ENCODE measurements at places on chromosomes 7 and 10.

- DNase-seq, result no peak
These were observed 711.3 kb downstream of the GRM8 start for GRCh38 chr7:126541406-126541805.

GRCh38 chr7:115548756-115549155, 481.8 kb downstream of the TFEC start:
- no peak for DNase-seq

DNA sequence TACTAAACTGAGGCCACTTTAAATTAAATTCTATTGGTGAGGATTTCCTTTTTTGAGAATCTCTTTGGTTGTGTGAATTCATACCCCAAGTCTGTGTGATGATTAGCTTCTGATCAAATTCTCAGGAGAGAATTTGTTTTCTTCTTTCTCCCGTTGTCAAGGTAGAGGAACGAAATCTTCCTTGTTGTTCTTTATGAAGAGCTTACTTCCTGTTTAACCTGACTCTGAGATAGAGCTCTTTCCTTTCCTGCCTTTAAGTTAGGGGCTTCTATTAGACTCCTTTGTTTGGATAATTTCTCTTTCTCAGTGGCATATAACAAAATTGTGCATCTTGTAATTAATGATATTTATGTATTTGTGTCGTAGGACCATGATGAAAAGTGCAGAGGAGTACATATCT, 572.1 kb downstream of the REEP3 start:
- no peak for DNase-seq

GRCh38 chr7:115526278-115526677, 504.3 kb downstream of the TFEC start:
- DNase-seq, result no peak

DNA sequence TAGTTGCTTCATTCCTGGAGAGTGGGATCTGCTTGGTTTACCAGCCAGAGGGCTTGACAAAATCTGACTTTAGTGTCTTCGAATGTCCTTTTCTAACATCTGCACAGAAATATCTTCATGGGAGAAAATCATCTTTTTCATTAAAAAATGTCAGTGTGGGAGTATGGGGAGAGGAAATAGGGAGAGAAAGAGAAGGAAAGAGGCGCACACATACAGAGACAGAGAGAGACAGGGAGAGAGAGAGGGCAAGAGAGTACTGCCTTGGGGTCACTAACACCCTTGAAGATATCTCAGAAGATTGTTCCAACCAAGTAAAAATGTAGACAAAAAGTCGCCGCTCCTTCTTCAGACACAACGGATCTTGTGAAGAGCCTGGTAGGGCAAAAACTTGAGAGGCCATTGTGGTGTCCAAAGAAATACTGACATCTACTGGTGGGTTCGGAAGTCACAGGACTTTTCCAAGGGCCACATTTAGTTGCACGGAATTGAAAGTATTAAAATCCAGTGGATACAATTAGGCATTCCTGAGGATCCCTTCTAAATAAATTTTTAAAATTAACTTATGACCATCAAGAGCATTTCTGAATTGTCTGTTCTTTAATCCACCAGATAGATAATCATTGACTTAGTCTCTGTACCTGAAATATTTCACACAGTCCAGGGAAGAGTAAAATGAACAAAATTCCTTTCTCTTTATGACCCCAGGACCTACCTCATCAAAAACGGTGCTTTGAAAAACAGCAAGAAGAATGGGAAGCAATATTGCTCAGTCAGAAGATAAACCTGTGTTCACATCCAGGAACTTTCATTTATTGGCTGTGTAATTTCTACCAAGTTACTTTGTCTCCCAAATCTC, 29.7 kb downstream of the VIM start:
- peak; percentile 5 for DNase-seq

DNA sequence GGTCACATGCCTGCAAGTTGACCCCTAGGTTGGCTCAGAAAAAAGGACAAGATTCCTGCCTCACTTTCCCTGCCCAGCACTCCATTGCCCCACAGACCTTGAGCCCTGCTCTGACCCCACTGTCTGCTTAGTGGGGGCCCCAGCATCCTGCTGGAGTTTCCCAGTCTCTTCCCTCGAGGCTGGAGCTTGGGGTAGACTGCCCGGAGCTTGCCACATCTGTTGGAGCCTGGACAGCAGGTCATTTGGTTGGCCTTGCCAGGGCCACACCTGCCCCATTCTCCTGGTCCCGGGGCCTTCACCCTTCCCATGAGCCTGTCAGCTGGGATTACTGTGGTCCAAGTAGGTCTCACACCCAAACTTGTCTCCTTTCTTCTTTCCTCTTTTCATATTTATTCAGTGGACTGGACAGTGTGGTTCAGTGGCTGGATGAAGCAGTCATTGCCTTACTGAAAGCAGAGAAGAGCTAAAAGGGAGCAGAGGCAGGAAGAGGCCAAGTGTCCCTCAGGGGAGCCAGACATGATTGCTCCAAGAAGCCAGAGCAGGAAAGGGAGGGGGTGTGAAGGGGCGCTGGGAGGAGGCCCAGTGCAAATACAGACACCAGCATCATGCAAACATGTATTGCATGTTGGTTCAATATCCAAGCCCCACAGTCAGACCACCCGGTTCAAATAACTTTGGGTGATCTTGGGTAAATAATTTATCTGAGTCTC, 56.2 kb upstream of the CACUL1 start:
- DNase-seq, result no peak

GRCh38 chr7:150610233-150610632, 22.0 kb downstream of the GIMAP6 start:
- DNase-seq, result no peak

- no peak for DNase-seq
These were observed 51.3 kb downstream of the PWWP2B start for GRCh38 chr10:132448248-132448731.

DNA sequence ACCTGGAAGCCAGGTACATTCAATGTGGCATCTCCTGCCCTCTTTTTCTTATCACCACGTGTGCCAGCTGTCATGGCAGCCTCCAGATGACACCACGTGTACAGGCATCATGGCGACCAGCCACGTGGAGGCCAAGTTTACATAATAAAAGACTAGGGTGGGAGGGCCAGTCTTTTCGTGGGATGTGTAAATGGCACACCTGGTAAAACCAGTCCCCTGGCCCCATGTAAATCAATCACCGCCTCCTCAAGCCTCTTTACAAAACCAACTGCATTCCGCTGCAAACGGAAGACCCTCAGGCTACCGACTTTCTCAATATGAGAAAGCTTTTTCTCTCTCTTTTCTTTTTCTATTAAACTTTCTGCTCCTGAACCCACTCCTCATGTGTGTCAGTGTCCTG, 65.1 kb upstream of the PHF14 start:
- DNase-seq, result no peak

DNA sequence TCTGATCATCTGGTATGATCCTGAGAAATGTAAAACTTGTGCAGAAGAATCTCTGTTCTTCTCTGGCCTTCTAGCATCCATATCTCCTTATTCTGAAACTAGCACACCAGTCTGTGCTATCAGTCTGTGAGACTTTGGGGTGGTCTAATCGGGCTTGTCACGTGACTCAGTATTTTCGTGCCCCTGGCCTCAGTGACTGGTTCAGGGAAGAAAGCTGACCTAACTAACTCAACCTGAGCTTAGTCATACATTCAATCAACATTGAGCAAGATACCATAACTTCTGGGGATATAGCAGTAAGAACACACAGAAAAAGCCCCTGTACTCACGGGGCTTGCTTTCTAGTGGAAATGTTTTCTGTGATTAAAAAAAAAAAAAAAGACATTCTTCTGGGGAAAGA, 109.3 kb downstream of the DKK1 start:
- DNase-seq, result no peak

DNA sequence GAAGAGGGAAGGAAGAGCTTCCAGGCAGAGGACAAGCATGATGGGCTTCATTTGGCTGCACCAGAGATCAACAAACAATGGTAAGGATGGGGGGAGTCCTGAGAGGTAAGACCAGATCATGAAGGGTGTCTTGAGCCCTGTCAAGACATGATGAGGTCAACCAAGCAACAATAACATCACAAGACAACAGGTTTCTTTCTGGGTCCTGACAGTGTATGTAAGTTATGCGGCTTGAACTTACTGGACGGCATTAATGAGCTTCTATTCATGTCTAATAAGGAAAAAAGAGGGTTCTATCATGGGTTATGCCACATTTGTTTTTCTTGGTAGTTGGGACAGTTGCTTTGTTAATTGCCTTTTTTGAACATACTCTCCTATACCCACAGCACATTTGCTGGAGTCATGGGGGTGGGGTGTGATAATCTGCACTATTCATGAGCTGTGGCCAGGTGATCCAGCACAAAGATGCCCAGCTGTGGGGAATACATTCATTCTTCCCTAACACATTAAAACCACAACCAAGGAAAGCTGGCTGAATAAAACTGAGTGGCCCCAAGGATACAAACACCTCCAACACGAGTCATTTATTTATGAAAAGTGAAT, 168.8 kb upstream of the KLF14 start:
- no peak for DNase-seq

- DNase-seq, result peak; percentile 35
These were observed 9.8 kb downstream of the AGBL3 start for GRCh38 chr7:134996097-134996550.

GRCh38 chr10:113058523-113059370, 108.7 kb downstream of the TCF7L2 start:
- DNase-seq, result no peak

DNA sequence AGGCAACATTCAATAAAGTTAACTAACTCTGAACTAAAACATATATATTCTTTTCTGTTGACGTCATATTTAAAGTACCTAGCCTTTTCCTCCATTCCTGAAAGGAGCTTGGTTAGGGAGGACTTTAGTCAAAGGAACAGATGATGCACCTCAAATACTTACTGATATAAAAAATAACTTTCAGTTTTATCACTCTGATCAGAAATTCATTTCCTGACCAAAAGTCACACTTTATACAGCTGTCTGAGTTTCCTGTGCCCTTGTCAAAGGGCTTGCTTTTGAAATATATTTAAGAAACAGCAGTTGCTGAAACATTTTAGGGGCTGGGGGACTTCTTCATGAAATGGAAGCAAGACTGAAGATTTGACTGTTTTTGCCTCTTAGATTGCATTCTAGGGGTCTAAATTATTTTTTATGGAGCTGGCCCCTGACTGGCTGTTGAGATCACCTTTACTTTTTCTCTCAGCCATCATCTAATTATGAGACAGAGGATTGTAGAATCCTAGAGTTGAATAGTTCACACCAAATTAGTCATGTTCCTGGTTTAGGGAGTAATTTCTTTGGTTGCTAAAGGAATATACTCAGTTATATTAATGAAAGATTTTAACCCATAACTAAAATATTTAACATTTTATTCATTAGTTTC, 46.6 kb downstream of the GLCCI1 start:
- no peak for DNase-seq

GRCh38 chr10:84541289-84541637, 212.9 kb downstream of the CCSER2 start:
- DNase-seq, result no peak

DNA sequence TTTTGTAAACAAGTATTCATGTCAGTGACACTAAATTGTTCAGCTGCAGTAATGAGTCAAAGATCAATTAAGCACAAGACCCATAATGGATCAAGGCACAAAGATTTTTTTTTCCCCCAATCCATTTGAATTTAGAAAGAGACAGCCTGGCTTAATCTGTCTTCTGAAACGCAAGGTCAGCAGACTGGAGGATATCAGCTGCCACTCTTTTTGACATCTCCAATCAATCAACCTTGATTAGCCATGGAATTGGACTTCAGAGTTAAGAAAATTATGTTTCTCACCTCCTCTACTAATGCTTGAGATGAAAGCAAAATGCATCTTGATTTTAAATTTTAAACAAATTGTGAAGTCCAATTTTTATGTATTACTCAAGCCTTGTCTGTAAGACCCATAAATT, 642.4 kb upstream of the STEAP1 start:
- DNase-seq, result no peak

DNA sequence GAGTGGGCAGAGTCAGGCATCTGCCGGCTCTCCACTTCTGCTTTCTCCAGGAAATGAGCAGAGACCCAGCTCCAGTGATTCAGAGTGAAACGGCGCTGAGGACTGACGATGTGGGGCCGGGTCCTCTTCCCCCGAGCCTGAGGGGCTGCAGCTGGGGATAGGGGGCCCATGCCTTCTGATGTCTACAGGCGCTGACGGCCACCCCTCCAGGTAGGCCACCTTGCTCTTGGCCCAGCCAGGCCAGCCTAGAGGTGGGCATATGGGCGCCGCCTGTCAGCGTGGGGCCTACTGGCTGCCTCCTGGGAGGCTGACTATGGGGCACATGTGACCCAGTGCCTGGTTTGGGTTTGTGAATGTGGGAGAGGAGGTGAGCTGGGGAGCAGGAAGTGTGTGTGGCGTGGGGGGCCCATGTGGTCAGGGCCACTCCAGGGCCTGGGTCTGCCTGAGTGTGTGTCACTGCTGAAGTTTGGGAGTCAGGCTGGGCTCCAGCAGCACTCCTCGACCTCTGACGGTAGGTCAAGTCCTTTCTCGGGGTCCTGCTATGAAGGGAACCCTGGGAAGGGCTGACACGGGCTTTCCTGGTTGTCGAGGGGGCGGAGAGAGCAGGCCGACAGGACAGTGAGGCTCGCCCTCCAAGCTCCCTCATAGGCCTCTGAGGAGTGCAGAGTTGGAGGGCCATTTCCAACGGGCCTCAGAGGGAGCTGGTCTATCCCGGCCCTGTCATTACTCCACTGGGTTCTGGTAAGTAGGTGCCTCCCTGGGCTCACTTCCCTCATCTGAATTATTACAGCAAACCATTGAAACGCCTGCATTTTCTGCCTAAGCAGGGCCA, at the start of gene WDFY4:
WDFY4 (plus strand) TSS at position 82 of the 832 bp plus-strand sequence. CDS start 24,860 bp downstream, outside the sequence.
- no peak for DNase-seq

- no peak for DNase-seq
These were observed 28.4 kb downstream of the PCDH15 start for GRCh38 chr10:54772468-54773122.

- DNase-seq, result no peak
These were observed 57.6 kb downstream of the CCDC71L start for GRCh38 chr7:106603346-106603745.

DNA sequence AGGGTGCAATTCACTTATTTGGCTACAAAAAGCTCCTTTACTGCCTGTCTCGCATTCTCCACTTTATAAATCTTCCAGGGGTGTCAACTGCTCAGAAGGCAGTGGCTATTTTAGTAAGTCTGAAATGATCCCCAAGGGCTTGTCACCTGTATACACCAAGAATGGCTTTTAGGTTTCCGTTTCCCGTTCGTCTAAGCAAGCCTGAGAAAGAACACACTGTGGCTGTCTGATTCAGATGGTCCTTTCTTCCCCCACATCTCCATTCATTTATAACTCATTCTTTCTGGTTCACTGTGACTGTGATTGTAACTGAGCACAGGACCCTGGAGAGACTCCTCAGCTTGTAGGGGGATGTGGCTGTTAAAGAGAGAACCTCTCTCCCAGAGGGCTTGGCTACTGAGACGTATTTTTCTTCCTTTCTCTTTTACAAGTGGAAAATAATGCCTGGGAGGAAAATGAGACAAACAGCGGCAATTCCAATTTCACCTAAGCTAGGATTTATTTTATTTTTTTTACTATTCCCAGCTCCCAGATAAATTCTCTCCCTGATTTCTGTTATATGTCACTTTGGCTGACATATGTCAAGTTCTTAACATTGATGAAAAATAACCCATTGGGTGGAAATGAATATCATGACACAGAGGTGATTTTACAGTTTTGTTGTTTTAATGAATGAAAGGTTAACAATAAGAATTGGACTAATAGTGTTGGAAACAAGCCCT, 129.3 kb downstream of the FAM107B start:
- no peak for DNase-seq

- DNase-seq, result no peak
These were observed 5.5 kb downstream of the GIMAP7 start for GRCh38 chr7:150520145-150520544.

GRCh38 chr10:132134241-132135052, 52.3 kb upstream of the DPYSL4 start:
- no peak for DNase-seq

GRCh38 chr7:75688200-75689136, 50.3 kb downstream of the HIP1 start:
- DNase-seq, result peak; percentile 97
